GM23248 (cell line): ENCODE measurements at places on chromosomes 7 and 10. TPM values are rescaled to one million over a fixed set of nuclear protein-coding genes. Genes with fewer than 3 reads are reported as not detected.

- no peak for DNase-seq
These were observed 258.0 kb downstream of the ELFN1 start for GRCh38 chr7:1927937-1928644.

DNA sequence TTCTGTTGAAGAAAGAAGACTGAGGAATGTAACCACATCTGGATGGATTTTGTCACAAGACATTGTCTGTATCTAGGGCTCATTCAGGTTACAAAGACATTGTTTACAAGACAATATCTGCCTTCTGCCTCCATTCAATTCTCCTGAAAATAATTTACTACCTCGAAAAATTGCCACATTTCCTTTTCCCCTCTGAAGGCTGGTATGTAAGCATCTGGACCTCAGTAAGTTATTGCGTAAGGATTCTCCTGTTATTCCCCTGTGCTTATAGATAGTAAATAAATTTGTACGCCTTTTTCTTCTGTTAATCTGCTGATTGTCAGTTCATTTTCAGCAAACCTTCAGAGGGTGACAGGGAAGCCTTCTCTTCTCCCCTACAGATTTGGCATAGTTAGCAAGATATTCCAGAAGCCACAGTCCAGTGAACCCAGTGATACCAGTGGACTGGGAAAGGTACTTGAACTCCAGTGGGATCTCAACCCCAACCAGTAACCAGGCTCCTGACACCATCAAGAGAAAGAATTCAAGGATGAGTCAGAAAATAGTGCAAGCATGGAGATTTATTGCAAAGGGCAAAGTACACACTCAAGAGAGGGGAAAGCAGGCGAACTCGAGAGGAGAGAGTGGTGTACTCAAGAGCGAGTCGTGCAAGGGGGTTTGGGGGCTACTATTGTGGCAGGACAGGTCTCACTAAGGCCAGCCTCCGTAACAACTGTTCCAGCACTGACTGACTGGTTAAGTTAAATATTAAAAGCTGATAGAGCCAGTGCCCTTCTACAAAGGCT, 706.9 kb upstream of the GHITM start:
- no peak for DNase-seq

DNA sequence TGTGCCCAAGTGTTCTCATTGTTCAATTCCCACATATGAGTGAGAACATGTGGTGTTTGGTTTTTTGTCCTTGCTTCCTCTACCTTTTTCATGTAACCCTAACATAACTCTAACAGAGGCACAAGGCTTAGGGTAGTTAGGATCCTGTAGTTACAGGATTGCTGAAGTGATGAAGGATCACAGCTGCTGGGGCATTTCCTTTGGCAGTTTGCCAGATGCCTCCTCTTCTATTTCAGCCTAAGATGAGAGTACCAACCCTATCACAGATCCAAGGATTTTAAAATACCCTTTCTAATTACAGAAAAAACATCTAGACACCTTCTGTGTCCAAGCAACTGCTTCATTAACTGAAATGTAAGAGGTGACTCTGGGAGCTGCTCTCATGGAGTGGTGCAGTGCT, 141.7 kb upstream of the COL1A2 start:
- DNase-seq: no peak

DNA sequence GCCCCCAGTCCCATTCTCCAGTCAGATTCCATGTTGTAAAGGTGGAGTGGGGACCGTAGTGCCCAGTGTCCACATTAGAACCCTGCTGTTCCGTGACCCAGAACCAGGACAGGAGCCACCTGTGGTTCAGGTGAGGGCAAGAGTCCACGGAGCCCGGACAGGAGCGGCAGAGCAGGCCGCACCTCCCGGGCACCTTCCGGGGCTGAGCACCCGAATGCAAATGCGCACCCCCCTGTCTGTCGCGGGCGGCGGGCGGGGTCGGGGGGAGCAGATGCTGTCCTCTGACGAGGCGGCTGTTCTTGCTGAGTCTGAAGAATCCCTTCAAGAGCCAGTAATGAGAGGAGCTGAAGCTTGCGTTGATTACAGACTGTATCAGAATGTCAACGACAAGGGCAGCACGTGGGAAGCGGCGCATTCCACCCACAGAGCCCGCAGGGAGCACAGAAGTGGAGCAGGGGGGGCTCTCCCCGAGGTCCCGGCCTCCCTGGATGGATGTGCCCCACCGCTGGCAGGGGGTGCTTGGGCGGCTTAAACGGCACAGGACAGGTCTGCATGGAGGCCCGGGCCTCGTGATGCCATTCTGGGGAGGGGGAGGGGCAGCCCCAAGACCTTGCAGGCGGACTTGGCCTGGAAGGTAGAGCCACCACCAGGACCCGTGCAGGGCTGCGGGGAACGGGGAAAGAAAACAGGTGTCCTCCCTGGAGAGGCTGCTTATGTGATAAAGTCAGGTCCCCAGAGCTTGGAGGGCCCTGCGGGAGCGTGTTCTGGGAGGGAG, 407.5 kb upstream of the RNF32 start:
- DNase-seq: no peak

- peak; percentile 69 for DNase-seq
These were observed 26.4 kb upstream of the GNA12 start for GRCh38 chr7:2870471-2870931.

Gene ARHGEF5
- polyA plus RNA-seq: 2.6 and 2.9 TPM in 2 replicates

Gene NUPR2
- not detected in 2 replicates for polyA plus RNA-seq

Gene SLC13A1
- not detected in 2 replicates for polyA plus RNA-seq

Gene KLHDC10
- polyA plus RNA-seq: 3.3 and 3.4 TPM in 2 replicates
